ENCODE measurements at places on chromosomes 2 and 18.

GRCh38 chr2:222311978-222312738, 13.4 kb upstream of the PAX3 start:
- DNase-seq = no peak

- peak; percentile 90 for DNase-seq
Measured at GRCh38 chr18:77062518-77063003, 70.0 kb downstream of the MBP start.

GRCh38 chr18:79740521-79741361, 57.0 kb upstream of the KCNG2 start:
- DNase-seq = no peak

DNA sequence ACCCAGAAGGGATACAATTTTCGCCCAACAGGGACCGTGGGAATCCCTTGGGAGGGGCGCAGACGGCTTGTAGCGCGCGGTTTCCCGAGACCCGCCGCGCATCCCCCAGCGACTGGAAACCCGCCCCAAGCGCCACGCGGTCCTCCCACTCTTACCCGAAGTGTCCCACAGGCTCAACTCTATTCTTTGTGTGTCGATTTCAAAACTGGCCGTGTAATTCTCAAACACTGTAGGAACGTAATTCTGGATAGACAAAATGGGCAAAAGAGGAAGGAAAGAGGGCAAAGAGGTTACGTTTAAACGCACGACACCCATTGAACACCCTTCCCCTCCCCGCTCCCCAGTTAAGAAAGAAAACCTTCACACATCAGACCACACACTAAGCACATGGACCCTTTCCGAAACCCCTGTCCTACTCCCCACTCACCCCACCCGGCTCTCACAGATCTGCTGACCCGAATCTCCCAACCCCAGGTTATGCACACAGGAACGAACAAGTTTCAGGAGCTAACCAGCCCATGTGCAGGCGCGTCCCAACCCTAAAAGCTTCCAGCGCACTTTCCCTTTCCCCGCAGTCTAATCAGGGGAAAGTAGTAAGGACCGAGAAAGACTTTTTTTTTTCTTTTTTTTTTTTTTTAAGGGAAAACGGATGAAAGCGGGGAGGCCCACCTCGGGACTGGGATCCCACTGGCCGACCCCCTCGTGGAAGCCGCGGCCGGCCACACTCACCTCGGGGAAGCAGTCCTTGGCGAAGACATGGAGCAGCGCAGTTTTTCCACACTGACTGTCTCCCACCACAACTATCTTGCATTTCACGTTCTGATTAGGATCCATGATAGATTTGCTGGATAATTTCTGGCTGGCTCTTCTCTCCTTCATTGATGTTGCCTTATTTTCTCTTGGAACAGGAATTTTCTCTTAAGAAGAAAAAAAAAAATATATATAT, 655 bp downstream of the RND3 start:
- peak; percentile 65 for DNase-seq

- DNase-seq = no peak
Measured at GRCh38 chr18:79681484-79682387, 2.1 kb downstream of the CTDP1 start.

- DNase-seq = peak; percentile 54
Measured at GRCh38 chr2:169933124-169933711, 106.0 kb downstream of the UBR3 start.

- no peak for DNase-seq
Measured at GRCh38 chr2:8484502-8485283, 197.2 kb upstream of the ID2 start.
